Fibroblast of pulmonary artery (primary cell): ENCODE measurements at places on chromosomes 16 and 17.

DNA sequence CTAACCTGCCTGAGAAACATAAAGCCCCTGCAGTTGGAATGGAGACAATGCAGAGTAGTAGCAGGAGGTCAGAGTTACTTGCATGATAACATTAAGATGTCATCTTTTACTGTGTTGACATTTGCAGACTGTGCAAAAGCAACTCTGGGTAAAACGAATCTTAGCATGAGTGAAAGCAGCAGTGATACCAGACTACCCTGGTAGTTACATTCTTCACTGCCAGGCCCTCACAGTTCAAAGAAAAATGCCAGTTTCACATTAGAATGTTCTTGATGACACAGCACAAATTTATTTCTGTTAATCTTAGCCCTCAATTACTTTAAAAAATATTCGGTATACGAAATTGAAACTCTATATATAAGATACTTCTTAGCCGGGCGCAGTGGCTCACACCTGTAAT is 12.2 kb downstream of the MPHOSPH6 start:
- DNase-seq, result no peak

DNA sequence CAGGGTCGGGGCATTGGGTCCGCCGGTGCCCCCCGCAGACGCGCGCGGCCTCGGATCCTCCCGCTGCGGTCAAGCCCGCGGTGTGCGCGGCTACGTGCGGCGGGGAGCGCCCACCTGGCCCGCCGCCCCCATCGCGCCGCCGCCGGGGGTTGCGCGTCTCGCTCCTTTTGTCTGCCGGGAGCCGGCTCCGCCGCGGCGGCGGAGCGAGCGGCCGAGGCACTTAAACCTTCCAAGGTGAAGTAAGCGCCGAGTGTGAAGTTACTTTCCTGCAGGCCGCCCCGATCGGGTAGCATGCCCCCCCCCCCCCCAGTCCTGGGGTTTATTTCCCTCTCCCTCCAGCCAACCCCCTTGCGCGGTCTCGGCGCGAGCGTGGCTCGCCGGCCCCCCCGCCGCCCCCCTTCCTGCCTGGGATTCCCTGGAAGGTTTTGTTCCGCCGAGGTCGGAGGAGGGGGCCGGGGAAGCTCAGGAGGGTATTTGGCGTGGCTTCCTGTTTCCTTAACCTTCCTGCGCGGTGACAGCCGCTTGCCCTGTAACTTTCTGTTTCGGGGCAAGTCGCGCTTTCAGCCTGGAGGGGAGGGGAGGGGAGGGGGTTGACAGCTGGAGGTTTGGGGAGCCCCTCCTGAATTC is 56.6 kb upstream of the GSE1 start:
- DNase-seq, result no peak

DNA sequence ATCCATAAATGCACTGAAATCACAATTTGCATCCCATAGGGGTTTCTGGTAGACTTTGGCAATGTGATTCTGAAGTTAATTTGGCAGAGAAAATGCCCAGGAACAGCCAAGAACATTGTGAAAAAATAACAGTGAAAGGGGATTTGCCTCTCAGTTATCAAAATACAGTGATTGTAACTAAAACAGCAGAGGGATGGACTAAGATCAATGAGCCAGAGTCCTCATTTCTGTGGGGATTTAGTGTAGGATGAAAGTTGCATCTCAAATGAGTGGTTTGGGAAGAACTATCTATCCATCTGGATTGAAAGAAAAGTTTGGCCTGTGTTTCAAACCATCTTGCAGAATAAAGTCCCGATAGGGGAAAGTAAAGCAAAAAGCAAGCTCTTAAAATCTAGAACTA is 28.1 kb downstream of the MYBBP1A start:
- DNase-seq, result no peak

DNA sequence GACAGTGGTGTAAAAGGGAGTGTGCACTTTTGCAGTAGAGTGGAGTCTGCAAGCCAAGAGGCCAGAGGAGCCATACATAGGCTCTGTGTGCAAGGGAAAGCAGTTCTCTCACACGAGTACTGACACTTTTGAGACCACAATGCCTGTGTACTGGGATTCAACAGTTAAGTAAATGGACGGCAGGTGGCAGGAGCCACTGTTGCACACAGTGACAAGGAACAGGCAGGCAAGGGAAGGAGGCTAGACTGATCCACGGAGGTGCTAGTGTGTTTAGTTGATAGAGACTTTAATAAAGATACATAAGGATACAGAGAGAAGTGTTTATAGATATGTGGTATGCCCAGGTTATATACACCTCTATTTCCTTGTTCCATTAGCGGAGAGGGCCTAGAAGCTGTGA is 67.0 kb downstream of the MPRIP start:
- DNase-seq, result no peak

- DNase-seq, result no peak
These were observed 298.9 kb upstream of the IRX5 start for GRCh38 chr16:54631782-54632181.

GRCh38 chr17:60729854-60730253 is 52.2 kb downstream of the BCAS3 start:
- peak; percentile 3 for DNase-seq

DNA sequence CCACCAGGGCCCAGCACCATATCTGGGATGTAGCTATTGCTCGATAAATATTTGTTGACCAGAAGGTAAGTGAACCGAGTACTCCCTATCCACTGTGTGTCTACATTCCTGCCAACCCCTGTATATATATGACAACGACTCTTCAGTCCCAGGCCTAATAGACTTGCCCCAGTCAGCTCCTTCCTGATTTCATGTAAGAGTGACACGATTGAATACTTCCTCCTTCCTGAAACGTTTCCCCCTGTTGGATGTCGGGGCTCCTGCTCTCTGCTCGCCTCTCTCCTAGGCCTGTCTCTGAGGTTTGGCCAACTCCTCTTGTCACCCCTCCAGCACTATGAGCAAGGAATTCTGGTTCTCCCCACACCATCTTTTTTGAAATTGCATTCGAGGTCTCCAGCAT is 178.9 kb downstream of the PRKCA start:
- no peak for DNase-seq

DNA sequence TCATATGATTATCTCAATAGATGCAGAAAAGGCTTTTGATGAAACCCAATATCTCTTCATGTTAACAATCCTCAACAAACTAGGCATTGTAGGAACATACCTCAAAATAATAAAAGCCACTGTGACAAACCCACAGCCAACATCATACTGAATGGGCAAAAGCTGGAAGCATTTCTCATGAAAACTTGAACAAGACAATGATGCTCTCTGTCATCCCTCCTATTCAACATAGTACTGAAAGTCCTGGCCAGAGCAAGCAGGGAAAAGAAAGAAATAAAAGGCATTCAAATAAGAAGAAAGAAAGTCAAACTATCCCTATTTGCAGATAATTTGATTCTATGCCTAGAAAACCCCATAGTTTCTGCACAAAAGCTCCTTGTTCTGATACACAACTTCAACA is 999.2 kb upstream of the GOT2 start:
- DNase-seq, result no peak
